ENCODE measurements at places on chromosomes 1 and 21.

- no peak for DNase-seq
These were observed 25.0 kb downstream of the RCSD1 start for GRCh38 chr1:167654975-167655575.

- peak; percentile 6 for DNase-seq
These were observed 13.1 kb downstream of the KRTAP13-1 start for GRCh38 chr21:30408782-30409494.

DNA sequence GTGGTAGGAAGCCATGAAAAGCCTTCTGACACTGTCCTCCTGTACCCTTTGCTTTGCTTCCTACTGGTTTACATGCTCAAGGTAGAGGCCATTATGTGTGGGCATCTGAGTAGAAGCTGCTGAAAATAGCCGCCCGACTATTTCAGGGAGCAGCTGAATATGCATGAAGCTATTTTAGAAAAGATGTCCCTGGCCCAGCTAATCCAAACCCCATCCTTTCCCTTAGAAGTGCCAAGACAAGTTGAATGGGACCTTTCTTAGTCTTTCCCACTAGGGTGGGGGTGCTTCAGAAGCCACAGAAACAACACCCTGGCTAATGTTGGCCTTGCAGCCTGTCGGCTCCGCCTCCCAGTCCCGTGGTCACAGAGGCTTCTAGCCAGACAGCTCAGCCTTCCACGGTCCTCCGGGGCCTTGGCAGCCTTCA is 205.1 kb upstream of the EDN2 start:
- no peak for DNase-seq

DNA sequence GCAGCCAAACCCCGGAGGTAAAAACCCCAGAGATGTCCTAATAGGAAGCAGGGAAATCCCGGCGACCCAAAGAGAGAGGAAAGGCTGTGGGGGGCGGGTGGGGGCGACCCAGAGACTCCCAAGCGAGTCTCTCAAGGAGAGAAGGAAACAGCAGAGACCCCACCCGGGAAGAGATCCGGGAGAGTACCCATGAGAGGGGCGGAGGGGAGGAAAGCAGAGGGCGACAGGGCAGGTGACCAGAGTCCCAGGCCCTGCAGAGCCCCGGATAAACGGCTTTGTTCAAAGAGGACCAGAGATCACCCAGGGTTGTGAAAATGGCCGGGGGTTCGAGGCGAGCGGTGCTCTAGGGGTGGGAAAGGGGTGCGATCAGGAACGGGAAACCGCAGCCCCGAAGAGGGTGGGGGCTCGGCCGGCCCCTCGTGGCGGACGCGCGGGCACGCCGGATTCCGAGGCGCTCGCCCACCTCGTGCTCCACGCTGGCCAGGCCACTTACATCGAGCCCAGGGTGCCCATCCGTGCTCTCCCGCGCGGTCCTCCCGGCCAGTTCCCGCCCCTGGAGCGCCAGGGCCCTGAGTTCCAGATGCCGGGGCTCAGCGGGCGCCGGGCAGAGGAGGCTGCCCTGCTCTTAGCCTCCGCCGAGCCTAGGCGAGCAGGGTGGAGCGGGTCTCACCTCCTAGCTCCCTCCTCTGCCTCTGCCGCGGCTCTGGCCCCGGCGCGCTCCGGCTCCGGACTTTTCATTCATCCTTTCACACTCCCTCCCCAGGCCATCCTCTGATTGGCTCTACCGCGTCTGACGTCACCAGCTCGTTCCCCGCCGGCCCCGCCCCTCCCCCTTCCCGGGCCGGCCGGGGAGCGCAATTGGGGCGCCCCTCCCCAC is 52.3 kb downstream of the RHBG start:
- DNase-seq, result no peak

- DNase-seq, result no peak
These were observed 17.5 kb upstream of the LAMTOR5 start for GRCh38 chr1:110424699-110425611.

DNA sequence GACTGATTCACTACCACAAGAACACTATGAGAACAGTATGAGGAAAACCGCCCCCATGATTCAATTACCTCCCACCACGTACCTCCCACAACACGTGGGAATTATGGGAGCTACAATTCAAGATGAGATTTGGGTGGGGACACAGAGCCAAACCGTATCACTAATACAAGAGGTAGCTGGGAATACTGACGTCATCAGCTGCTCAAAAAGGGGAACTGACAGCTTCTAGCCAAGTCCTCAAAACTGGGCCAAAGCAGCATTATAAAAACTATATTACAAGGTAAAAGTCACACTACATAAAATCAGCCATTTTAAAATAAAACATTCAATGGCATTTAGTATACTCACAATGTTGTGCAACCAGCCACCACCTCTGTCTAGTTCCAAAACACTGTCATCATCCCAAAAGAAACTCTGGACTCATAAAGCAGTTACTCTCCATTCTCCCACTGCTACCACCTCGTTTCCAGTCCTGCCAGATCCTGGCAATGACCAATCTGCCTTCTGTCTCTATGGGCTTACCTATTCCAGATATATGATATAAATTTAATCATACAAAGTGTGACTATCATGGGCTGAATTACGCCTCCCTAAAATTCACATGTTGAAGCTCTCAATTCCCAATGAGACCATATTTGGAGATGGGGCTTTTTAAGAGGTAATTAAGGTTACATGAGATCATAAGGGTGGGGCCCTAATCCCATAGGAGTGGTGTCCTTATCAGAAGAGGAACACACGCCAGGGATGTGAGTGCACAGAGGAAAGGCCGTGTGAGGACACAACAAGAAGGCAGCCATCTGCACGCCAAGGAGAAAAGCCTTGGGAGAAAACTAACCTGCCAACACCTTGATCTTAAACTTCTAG is 192.1 kb downstream of the SETD4 start:
- DNase-seq, result no peak

DNA sequence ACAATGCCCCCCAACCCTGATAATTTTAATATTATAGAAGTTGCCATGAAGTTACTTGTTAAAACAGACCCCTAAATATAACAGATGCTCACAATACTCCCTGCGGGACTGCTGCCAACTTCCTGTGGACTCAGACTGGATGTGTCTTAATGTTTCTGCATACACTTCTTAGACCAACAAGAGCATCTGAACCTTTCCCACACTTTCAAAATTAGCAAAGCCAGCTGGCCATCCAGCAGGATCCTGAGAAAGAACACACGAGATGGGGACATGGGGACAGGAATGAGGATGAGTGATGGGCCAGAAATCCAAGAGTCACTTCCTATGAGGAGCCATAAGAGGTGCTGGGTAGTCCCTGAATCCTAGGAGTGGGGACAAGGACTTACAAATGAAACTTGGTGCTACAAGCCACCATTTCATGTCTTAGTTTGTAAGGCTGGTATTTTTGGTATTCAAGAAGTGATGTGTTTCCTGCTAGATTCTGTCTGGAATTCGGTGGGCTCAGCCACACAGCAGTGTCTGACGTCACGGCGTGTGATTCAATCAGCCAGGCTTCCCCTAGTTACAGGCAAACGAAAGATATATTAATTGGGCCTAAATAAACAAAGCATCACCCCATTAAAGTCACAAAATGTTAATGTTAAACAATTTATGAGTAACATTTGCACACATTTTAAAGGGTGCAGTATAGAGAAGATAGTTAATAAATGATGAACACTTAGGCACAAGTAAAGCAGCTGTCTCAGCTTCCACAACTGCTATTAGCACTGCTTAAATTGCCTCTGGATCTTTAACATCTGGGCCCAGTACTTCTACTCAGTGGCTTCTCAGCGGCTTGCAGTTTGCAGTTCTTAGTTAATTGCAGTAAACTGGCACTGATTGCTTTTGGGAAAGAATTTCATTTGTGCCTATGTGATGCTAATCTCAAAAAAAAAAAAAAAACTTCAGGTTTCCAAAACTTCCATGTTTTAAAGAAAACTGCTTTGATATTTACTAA is 41.2 kb upstream of the RGS8 start:
- no peak for DNase-seq

DNA sequence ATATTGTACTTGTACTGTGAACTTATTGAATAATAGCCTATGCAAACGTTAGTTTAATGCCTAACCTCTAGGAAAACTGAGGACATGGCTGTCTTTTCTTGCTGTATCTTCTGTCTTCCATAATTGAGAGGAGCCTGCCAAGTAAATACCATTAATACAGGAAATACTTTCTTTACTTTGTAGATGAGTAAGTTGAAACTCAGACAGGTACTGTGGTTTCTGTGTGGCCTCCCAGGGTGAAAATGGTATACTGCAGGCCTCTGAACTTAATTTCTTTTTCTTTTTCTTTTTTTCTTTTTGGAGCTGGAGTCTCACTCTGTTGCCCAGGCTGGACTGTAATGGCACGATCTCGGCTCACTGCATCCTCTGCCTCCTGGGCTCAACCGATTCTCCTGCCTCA is 208.8 kb upstream of the ADGRL4 start:
- DNase-seq, result no peak

DNA sequence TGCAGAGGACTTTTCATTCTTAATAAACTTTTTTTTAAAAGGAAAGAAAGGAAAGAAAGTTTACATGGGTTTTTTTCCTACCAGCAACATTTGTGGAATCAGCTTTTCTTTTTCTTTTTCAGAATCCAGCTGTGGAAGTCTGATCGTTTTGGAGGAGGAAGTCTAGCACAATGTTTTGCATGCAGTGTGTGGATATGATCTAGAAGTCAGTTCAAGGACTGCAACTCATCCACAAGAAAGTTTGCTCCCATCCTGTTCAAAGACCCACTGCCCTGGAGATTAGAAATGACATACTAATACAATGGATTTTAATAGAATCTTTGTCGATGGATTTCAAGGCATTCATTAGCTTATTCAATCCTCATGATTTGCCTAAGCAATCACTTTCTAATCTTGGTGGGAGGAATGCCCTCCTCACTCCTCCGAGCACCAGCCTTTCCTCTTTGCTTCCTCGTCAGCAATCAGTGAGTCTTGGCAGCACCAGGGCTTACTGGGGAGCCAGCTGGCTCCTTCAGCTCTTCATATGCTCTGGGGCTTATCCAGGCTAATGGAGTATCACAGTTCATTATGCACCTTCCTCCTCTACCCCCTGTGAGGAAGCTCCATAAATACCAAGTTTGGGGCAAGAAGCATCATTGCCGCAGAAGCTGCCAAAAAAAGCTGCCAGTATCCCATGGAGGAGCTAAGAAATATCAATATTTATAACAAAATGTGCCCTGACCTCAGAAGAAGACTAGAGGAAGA is 392.3 kb upstream of the PKN2 start:
- DNase-seq, result no peak

DNA sequence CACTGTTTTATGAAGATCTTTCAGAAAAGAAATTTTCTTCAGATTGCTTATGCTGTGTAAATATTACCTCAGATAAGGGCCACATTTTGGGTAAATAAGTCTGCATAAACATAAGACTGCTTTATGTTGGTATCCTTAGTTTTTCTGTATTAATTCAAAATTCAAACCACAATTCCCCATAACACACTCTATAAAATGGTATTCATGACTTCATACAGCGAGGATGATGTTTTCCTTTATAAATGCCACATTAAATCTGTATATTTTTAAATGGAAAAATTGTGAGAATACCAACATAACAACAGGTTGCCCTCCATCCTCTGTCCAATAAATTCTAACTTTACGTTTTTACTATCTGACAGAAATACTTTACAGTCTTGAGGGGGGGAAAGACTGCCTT is 248.7 kb upstream of the CXADR start:
- no peak for DNase-seq

DNA sequence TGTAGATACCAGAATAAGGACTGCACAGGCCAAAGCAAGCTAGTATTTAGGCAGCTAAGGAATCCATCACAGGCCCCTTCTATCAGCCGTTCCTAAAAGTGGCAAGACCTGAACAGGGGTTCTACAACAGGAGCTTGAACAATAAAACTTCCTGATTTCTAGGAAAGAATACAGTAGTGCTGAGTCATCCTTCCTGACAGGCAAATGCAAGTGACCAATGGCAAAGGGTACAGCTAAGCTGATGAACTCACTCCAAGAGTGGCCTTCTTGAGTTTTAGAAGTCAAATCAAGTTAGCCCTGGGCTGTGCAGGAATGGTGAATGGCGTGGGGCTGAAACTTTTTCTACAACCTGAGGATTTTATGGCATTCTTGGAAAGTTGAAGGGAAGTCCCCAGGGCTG is 112.9 kb downstream of the GREM2 start:
- DNase-seq, result no peak

GRCh38 chr1:25700144-25700523 is 83.5 kb downstream of the MAN1C1 start:
- DNase-seq, result no peak

GRCh38 chr1:89757532-89757931 is 63.3 kb upstream of the LRRC8D start:
- no peak for DNase-seq

DNA sequence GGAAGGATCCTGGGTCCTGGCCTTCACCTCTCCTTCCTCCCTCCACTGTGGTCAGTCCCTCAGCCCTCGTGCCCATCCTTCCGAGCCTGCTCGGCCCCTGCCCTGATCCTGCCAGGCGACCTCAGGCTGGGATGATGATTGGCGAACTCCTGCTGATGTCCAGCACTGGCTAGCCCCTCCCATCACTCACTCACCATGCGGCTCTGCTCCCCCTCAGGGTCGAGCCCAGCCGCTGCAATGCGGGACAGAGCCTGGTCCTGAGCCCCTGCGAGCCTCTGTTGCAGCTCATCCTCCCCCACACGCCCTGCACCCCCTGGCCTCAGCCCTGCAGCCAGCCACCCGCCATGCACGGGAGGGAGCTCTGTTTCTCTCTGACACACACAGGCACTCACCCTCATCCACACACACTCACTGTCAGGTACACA is 100.2 kb downstream of the DMRTB1 start:
- DNase-seq, result no peak

- no peak for DNase-seq
These were observed 237.6 kb upstream of the DUSP10 start for GRCh38 chr1:221979444-221980032.

DNA sequence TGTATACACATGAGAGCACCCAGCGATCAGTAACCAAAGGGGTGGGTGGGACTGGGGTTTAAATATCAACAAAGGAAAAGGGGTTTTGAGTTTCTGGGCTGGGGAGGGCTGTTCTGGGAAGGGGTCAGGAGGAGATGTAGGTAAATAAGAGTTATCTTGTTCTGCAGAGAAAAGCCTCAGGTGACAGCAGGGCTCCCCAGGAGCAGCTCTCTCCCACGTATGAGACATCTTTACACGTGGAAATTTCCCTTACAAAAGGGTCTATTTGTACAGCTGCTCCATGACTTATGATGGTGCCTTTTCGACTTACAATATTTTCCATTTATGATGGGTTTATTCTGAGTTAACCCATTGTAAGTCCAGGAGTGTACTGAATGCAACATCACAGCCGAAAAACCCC is 16.3 kb upstream of the PADI2 start:
- DNase-seq, result no peak
